CD4-positive, alpha-beta T cell treated with Interleukin-10 for 1 hour (primary cell): ENCODE measurements at places on chromosomes 16 and 17.

GRCh38 chr17:10843811-10844210, 5.9 kb upstream of the PIRT start:
- DNase-seq = no peak

GRCh38 chr16:67858500-67858899, 11.0 kb upstream of the CENPT start:
- peak; percentile 8 for DNase-seq

- DNase-seq = no peak
These were observed 8.8 kb upstream of the ADAM11 start for GRCh38 chr17:44749980-44750318.

GRCh38 chr16:8848939-8849391, 19.8 kb downstream of the CARHSP1 start:
- no peak for DNase-seq

DNA sequence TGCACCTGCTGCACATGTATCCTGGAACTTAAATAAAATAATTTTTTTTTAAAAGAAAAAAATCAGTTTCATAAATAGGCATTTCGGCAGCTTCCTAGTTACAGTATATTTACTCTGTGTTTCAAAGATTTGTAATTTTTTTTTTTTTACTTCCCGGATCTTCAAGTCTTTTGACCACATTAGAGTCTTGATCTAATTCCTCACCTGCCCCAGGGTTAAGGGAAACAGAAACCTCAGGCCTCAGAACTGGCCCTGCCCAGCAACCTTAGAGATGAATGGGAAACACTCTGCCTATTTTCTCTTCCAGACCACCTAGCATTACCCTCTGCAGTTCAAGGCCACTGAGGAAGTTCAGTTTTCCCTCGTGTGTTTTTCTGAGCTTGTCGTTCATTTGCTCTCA, 304.0 kb downstream of the MAF start:
- DNase-seq = peak; percentile 57

GRCh38 chr17:83067071-83067717, 12.2 kb upstream of the METRNL start:
- no peak for DNase-seq

DNA sequence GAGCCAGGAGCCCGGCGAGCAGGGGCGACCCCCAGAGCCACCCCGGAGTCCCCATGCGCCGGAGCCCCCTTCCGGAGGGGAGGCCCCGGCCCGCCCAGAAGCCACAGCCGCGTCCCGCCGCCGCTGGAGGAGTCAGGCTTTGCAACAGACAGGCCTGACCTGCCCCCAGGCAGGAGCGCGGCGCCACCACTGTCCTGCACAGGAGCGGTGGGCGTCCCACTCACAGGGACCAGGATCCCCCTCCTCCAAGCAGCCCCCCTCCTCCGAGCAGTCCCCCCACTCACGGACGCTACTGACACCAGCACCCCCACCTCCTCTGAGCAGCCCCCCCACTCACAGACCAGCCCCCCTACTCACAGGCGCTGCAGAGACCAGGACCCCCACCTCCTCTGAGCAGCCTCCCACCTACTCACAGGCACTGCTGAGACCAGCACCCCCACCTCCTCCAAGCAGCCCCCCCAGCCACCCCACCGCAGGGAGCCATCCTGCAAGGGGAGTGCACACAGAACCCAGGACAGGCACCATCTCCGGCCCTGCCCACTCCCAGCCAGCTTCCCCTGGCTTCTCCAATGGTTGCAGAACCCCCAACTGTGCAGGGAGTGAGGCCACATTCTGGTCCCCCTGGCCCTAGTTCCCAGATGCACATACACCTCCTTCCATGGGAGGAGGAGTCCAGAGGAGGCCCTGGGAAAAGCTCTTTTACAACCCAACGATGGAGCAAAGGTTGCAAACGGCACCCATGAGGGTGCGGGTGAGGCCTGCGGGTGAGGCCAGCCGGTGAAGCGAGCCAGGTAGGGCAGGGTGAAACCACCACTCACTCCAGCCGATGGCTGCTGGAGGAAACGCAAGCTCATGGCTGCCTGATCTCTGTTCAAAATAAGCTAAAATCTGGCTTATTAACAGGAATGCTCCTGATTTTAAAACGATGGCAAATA, 69.9 kb downstream of the ABR start:
- DNase-seq = no peak
